Activated naive CD4-positive, alpha-beta T cell (primary cell): ENCODE measurements at places on chromosomes 7 and 10.

- DNase-seq: no peak
These were observed 46.0 kb downstream of the RASGEF1A start for GRCh38 chr10:43220657-43221418.

DNA sequence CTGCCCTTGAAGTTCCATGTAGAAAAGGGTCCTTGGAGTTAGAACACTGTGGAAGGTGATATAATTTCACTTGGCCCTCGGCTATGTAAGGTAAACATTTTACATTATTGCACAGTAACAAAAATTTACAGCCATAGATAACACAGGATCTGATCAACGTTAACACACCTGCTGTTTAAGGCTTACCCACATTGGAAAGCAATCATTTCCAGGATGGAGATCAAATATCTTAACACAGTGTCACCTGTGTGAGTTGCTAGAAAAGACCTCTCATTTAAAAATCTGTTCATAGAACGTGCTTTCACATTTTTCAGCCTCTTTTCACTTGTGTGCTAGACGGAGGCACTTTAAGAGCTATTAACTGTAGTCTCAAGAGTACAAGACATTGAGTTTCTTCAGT, 1.9 kb downstream of the TMEM229A start:
- no peak for DNase-seq

DNA sequence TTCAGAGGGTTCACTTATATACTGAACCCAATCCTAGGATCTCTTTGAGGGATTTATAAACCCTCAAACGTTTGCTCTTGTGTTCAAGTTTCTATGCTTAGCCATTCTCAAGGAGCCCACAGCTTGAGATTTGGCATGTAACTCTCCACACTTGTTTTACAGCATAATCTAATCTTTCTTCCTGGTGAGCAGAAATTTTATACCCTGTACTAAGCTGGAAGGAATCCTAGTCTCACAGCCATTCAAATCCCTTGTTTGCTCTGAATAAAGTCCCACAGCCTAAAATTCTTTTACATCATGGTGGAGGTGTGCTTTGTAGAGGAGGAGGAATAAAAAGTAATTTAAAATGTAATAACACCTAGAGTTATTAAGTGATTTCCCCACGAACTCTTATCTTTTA, 5.3 kb upstream of the AGR2 start:
- DNase-seq: no peak

DNA sequence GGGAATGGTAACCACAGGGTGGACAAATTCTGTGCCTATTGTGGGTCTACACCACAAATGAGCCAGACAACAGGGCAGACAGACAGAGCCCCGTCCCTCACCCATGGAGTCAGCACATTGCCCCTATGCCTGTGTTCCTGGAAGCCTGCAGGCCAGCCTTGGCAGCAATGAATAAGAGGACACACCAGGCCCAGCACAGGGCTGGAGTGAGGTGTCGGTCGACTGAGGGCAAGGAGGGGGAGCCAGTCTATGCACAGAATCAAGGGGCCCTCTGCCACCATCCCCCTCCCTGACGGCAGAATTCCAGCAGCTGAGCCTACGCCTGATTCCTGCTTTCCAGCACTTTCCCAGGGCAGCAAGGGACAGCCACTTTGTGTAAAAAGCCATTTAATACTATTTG, 98.2 kb downstream of the CALN1 start:
- no peak for DNase-seq

GRCh38 chr10:6271663-6272062, 68.9 kb downstream of the PFKFB3 start:
- no peak for DNase-seq

- DNase-seq: no peak
These were observed 36.3 kb downstream of the SLC25A13 start for GRCh38 chr7:96285579-96285978.

DNA sequence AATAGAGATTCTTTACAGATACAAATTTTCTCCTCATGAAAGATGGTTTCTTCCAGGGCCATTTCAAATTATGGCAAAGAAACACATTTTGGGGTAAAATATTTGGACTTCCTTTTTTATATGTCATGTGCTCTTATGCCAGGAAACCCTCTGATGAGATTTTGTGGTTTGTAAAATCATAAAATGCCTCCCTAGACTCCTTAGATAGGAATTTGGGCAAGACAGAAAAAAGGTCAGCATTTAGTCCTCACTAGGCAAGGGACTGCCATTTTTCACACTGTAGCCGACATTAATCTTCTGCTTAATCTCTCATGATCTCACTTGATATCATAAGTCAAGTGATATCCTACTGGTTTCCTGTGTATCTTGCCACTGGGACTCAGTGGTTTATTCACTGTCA, 286.4 kb downstream of the ARHGAP12 start:
- DNase-seq: no peak

DNA sequence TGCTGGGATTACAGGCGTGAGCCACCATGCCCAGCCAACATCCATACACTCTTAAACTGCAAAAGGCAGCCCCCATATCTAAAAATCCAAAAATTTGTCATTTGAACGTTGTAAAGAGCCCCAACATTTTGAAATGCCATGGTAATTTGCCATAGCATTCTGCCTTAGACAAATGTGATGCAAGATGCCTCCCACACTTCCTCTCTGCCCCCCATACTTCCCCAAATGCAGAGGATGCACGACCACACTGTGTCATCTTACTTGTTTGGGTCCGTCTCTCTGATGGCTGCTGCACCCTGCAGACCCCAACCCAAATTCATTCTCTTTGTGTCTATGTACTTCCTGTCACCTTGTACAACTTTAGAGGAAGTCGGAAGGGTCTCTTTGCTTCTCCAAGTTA, 1125.6 kb upstream of the AUTS2 start:
- DNase-seq: no peak

DNA sequence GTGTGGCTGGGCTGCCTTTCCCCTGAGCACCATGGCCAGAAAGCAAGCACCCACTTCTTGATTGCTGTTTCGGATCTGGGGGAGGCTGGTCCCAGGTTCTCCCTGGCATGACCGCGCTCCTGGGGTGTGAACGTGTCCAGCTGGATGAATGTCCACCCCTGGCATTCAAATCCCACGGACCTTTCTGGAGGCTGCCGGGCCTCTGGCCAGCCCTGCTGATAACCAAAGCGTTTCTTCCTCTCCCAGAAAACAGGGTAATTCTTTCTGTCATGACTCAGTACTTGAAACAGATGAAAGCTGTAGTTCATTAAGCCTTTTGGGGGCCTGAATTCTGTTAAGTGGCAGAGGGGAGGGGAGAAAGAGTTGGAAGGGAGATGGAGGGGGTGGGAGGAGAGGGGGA, 73.1 kb upstream of the SAMD8 start:
- no peak for DNase-seq

DNA sequence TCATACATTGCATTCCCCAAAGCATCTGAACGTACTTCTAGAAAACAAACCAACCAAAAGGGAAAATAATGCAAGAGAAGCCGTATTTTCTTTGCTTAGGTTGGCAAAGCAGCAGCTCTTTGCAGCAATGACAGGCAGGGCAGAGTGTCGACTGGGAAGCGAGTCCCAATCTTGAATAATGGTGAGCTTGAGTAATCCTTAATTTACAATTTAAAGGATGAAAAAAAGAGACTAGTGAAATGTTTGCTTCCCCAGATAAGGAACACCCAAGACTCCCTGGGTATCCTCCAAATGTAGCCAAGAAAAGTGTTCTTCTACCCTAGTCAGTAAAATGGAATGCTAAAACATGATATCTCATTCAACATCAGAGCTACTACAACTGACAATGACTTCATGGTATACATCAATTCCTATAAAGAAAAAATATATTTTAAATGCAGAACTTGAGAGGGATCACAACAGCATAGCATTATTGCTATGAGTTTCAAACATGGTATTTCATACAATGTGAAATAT, 32.0 kb downstream of the GPAM start:
- no peak for DNase-seq
